RPMI8226 (cell line): ENCODE measurements at places on chromosomes 2 and 18.

DNA sequence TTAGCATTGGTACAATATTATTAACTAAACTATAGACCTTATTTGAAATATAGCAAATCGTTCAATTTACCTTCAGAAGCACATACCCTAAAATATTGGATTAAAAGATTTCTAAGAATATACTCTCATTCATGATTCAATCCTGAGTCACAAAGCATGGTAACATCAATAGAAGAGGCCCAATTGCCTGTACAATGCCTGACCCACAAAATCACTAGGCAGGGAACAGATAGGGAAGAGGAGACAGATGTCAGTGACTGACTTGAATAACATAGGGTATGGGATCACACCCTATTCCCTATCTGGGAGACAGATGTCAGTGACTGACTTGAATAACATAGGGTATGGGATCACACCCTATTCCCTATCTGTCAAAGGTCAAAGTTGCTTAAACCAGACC is 611.6 kb upstream of the VRK2 start:
- DNase-seq = no peak

GRCh38 chr2:233060501-233060979 is 398 bp downstream of the INPP5D start:
- DNase-seq = no peak

DNA sequence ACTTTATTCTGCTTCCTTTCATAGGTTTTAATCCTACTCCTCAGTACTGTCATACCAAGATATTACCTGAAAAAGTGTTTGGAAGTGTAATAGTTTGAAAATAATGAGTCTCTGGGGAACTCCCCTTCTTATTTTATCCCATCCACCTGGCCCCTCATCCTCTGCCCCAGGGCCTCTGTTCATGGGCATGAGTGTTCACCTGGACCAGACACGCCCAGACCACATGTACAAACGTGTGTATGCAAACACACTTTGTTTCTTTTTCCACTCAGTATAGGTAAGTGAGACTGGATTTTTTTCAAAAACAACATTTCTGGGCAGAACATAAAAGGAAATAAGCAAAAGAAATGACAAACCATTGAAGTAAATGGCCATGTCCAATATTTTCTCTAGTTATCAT is 62.1 kb upstream of the THSD7B start:
- DNase-seq = no peak

DNA sequence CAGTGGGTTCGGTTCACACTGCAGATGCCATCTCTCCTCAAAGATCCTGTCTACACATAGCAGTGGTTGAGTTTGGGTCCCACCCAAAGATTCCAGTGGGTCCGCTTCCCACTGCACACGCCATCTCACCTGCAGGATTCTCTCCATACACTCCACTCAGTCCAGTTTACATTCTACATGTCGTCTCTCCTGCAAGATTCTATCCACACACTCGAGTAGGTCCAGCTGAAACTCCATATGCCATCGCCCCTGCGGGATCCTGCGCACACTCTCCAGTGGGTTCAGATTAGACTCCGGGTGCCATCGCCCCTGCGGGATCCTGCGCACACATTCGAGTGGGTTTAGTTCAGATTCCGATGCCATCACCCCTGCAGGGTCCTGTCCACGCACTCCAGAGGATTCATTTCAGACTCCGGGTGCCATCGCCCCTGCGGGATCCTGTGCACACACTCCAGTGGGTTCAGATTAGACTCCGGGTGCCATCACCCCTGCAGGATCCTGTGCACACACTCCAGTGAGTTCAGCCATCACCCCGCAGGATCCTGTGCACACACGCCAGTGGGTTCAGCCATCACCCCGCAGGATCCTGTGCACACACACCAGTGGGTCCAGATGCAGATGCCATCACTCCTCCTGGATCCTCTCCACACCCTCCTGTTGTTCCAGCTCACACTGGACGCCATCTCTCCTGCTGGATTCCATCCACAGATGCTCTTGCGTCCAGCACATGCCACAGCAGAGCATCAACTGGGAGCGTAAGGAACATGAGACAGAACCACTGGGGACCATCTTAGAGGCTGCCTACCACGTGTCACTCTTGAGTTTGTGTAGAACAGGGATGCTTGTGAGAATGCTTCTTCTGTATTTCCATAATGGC is 3.0 kb upstream of the PXDN start:
- no peak for DNase-seq

- DNase-seq = no peak
These were observed 1167.5 kb upstream of the ACVR2A start for GRCh38 chr2:146677280-146677679.

- no peak for DNase-seq
These were observed 80.9 kb downstream of the CHRNA1 start for GRCh38 chr2:174683392-174683759.

DNA sequence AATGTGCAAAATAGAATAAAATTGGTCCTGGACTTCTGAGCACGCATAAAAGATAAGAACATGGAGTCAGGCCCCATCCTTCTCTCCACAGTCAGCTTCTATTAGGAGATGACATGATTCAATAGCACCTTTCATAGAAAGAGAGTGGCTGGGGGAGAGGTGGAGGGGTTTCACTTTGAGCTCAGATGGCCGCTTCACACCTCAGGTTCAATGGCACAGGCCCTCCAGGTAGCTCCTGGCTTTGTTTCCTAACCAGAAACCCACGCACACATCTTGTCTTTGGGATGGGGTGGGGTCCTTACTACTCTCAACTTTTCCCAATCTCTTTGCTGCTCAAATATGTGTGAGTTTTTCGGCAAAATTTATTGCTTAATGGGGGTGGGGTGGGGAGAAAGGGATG is 332.3 kb downstream of the CLIP4 start:
- no peak for DNase-seq

DNA sequence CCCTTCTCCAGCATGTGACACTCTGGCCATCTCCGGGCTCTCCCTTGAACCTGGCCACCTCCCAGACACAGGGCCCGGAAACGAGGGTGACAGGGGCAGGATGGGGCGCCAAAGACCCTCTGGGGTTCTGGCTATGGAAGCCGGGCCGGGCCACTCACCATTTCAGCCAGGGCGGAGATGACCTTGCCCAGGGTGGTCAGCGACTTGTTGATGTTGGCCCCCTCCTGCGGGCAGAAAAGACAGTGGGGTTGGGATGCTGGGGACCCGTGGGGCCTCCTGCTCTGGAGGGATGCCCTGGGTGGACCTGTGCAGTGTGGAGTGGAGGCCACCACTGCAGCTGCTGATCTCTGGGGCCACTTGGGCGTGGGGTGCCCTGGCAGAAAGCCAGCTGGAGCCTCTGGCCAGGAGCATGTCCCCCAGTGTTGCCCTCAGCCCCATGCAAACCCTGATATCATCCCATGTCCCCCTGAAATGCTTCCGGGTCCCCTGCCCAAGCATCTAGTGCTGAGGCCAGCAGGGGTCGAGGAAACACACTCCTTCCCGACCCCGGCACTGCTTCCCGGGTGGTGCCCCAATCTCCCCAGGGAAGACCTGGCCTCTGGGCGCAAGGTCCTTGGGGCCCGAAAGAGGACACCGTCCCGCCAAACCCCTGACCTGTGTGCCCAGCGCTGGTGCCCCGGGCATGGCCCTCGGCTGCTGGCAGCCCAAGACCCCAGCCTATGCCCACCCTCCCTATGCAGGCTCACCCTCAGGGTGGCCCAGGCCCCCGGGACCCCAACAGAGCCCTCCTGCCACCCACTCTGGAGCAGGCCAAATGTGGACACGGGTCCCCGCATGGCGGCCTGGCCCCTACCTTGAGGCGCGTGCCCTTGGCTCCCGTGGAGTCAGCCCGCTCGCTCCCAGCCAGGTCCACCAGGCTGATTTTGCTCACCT is 36.9 kb downstream of the KIF1A start:
- DNase-seq = no peak

DNA sequence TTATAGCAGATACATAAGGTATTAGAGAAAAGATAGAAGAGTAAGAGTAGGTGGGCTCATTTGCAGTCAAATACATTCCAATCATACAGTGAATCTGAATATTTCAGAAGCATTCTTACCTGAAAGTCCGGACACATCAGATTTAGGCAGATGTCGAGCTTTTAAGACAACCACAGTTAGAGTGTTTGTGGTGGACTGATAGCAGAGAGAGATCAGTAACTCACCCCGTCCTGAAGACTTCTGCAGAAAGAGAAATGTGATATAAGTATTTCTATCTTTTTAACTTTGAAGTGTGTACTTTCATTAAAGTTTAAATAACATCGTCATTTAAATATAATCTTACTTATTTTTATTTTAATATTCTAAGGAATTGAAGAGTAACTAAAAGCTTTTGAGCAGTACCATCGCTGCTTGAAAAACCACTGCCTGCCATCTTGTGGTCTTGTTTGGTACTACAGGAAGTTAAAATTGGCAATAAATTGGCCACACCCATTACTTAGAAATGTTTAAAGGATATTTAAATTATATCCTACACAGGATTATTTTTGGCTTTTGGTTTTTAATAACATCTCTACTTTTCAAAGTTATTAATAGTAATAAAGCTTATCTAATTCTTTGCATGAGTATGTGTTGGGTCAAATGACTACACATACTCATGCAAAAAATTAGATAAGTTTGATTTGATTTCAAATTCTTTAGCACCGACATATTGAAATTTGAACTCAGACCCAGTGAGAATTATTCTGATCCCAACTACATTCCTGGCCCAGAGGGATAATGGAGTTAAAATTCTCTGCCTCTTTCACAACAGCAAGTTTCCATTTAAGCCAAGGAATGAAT is 5.5 kb downstream of the SYT4 start:
- DNase-seq = peak; percentile 48

DNA sequence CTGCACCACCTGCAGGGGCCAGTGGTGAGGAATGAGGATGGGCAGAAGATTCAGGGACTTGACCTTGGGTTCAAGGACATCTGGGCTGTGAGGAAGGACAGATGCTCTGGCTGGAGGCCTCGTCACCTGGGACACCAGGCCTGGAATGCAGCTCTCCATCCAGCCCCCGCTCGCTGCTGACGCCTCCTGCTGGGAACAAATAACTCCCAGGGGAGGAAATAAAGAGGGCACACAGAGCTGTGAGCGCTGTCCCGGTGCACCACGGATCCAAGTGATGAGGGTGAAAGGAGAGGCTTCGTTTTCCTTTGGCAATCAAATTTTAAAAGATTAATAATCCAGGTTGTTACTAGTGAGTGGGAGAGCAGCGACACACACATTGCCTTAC is 368.0 kb upstream of the MYT1L start:
- DNase-seq = no peak

- no peak for DNase-seq
These were observed 204.2 kb downstream of the TMEM247 start for GRCh38 chr2:46683541-46683940.

DNA sequence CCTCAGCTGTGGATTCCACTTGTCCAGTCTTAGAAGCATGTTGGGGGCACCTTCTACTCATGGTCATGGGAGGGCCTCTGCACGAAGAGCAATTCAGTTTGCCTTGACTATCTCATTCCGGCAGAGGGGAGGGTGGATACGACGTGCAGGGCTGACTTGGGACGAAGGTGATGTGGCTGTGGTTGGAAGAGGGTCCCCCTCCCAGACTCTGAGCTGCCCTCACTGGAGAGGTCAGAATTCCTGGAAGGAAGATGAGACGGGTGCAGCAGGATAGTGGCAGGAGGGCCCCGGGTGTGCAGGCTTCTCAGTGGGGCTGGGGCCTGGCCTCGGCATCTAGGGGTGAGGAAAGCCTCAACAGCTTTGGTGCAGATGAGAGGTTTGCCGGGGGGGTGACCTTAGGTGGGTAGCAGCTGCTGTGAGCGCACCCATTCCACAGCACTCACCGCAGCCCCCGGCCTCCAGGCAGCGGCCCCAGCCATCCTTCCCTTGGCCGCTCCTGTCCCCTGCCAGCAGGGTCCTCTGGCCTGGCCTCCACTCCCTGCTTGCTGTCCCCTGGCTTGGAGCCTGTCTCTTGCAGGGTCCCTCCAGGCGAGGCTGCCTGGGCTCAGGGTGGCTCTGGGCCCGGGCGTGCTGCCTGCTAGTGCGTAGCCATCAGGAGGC is 3.2 kb downstream of the RNPEPL1 start:
- no peak for DNase-seq

DNA sequence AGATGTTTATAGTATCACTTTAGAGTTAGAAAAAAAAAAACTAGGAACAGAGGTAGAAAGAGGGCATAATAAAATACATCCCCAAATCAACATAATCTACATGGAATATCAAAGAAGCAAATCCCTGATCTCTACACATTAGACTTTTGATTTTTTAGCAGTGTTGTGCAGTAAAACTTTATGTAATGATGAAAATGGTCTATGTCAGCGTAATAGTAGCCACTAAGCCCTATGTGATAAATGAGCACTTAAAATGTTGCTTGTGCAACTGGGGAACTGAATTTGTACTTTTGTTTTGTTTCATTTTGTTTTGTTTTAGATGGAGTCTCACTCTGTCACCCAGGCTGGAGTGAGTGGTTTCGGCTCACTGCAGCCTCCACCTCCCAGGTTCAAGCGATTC is 36.3 kb downstream of the LNPK start:
- DNase-seq = no peak

GRCh38 chr2:230954746-230955145 is 29.7 kb upstream of the GPR55 start:
- DNase-seq = no peak

DNA sequence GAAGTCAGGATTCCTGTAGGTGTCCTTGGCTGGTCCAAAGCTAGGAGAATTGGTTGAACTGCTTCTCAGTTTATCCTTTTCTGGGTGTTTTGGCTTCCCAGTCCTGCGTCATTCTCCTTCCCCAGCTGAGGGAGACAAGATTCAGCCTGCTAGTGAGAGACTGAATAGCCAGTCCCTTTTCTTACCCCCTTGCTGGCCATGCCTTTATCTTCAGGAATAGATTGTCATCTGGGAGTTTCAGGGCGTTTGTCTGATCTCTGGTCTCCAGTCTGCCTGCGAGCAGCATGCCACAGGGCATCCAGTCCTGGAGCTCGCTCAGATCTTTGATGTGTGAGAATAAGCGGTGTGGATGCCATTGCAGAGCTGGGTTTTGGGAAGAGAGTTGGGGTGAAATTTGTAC is 5.8 kb downstream of the MYO1B start:
- DNase-seq = no peak

DNA sequence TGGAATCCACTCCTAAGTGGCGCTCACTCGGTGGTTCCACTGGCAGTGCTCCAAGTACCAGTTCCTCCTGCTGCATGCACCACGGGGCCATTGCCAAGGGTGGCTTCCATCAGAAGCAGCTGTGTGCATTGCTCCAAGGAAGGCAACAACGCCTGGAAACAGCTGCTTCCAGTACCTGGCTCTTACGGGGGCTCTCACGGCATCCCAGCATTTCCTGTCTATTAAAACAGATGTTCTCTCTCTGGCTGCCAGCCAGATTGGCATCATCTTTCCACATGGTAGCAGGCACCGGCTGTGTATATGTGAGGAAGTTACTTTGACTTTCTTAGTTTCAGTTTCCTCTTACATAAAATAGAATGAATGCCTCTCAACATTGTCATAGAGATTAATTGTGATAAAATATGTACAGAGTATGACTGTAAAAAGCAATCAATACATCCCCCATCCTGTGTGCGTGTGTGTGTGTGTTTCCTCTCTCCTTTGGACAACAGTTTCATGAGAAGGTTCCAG is 84.9 kb downstream of the CMPK2 start:
- peak; percentile 85 for DNase-seq

- no peak for DNase-seq
These were observed 156.1 kb downstream of the CDH20 start for GRCh38 chr18:61489334-61489733.
